ENCODE measurements at places on chromosomes 13 and 19.
A peak's percentile ranks its signal among the peaks of the same experiment; 100 is the strongest.

GRCh38 chr13:67574320-67575233 is 344.4 kb upstream of the PCDH9 start:
- no peak for DNase-seq

DNA sequence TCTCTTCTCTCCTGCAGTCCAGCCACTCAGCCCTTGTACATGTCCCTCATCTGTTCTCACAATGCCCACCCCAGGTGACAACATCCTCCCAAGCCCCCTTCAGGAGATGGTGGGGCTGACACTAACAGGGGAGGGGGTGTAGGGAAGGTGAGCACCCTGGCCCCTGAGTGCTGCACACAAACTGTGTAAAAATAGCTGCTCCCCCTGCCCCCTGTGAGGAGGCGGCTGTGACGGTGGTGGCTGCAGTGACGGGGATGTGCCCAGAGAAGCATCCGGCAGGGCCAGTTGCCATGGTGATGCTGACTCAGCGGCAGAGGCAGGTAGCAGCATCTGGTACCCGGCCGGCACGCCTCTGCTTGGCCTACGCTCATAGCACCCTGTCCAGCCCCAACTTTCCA is 13.0 kb upstream of the JUND start:
- peak; percentile 85 for DNase-seq

GRCh38 chr13:50539791-50540530 is 303.5 kb downstream of the DLEU7 start:
- no peak for DNase-seq

DNA sequence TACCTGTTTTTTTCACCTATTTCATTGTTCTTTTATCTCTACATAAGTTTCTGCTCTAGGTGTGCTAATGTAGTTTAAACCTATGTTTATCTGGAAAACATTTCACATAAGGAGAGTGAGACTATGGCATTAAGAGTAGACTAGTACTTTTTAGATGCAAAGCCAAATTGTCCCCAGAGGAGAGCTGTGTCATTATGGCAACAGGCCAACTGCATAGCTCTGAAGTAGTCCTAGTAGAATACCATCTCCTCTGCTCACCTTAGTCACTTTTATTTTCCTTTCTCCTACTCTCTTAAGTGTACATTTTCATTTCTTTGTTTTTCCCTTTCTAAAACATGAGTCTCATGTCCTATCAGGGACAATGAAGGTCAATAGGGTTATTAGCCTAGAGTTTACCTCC is 123.1 kb downstream of the ITGBL1 start:
- DNase-seq, result no peak

DNA sequence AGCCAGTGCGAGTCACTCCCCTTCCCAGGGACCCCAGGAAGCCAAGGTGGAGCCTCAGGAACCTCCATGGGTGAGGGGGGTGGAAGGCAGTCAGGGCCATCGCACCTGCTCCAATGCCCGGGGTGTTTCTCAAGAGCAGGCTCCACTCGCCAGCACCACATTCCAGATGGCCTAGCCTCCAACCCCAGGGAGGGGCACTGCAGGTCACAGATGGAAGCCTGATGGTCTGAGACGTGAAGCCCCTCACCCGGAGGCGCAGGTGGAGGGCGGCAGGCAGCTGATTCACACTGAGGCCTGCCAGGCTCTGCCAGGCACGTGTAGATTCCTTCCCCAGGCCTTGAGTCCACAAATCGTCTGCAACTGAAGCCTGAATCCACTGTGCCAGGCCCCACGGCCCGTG is 23.0 kb upstream of the ISYNA1 start:
- DNase-seq, result no peak

- DNase-seq, result no peak
Observed at GRCh38 chr19:29550896-29551295, 25.1 kb downstream of the VSTM2B start.

DNA sequence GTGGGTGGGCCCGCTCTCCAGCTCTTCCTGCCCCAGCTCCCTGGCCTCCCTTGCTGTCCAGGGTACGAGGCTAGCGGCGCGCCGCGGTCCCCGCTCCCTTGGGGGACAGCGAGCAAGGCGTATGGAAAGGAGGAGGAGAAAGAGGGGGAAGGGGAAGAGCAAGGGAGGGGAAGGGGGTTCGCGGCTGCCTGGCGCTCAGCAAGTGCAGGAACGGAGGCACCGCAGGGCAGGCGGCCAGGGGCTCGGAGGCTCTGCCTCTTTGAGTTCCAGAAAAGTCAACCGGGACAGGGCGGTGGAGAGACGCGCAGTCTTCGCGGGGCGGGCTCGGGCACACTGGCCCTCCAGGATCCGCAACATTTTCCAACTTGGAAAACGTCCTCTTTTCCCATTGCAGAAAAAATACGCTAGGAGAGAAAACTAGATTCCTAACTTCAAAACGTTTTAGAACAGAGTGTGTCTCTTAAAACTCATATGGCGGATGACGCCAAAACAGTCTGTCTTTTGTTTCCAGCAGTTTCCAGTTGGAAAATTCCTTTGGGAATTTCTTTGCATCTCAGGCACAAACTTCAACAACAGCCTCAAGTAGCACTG is 23.1 kb upstream of the TNFRSF19 start:
- DNase-seq, result no peak

GRCh38 chr13:32047793-32048192 is 16.2 kb downstream of the FRY start:
- DNase-seq, result no peak

GRCh38 chr19:52536448-52536800 is 9.0 kb downstream of the ZNF808 start:
- DNase-seq, result no peak

- DNase-seq, result no peak
Observed at GRCh38 chr13:29436291-29436690, 159.2 kb downstream of the SLC7A1 start.

DNA sequence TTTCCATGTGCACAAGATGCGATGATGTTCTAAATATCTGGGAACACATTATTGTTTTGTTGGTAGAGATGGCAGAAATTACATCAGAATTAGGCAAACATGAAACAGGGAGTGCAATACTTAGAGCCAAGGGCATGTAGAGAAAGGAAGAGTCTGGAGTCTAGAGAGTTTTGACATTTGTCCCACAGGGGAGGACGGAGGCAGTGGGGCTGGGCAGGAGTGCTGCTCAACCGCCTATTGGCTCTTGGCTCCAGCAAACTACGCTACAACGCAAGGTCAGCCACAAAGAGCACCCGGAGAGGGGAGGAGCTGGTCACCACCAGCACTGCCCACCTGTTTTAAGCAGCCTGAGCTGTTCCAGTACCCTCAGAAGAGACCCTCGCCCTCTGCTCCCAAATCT is 108.3 kb downstream of the ABCC4 start:
- no peak for DNase-seq

GRCh38 chr19:6680141-6680540 is 10.2 kb upstream of the TNFSF14 start:
- DNase-seq, result no peak

DNA sequence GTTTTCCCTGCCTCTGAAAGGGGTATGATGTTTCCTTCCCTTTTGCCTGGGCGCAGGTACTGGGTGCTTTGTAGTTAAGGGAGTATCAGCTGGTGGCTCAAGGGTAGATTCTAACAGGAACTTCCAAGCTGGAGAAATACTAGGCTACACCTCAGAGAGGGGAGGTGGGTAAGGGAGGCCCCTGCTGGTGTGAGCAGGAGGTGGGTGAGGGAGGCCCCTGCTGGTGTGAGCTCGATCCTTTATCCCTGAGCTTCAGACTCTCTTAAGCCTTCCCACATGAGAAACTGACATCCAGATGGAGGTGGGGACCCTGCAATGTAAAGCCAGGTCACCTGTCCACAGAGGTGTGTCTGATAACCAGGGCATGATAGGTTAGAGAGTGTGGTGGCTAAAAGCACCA is 32.1 kb downstream of the CYP2B6 start:
- DNase-seq, result no peak

All from stimulated activated CD4-positive, alpha-beta T cell treated with anti-CD3 and anti-CD28 coated beads, TNF-alpha, amount 100 ng/mL, for 1 hour (primary cell).